Ovary (tissue), 10 donors: ENCODE measurements at places on chromosomes 2 and 18. TPM values are rescaled to one million over a fixed set of nuclear protein-coding genes. Genes with fewer than 3 reads are reported as not detected.

GRCh38 chr2:34401186-34401585, 802.1 kb upstream of the FAM98A start:
- no peak for DNase-seq

GRCh38 chr2:177622521-177622920, 229.9 kb downstream of the AGPS start:
- no peak for DNase-seq

DNA sequence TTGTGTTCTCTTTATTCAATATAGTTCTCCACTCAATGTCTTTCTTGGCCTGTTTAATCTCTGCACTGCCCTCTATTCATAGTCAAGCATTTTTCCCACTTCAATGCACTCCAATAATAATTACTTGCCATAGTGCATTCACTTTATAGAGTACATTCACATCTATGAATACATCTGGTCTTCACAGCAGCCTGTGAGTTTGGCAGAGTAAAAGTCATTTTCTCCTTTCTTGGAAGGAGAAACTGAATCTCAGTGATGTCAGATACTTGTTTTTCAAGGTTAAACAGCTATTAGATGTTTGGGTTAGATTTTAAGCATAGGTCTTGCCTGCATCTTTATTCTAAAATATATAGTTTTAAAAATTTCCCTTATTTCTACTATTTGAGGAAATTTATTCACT, 373.2 kb downstream of the TRIB2 start:
- DNase-seq: no peak

GRCh38 chr18:34085140-34085739, 139.5 kb downstream of the NOL4 start:
- no peak for DNase-seq

DNA sequence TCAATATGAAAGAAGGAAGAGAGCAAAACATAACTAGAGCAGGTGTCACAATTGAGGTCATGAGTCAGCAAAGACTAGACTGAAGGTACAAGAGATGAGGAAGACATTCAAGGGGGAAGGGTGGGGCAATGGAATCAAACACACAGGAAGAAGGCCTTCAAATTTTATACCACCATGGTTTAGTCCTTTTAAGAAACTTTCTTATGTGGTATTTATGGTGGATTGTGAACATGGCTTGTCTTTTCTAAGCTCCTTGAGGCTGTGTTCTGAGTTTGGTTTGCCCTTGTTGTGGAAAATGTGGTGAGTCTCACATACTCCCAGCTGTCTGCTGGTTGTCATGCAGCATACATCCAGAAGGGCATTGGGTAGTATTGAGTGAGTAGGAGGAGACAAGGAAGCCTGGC, 62.1 kb downstream of the NABP1 start:
- DNase-seq: no peak

- DNase-seq: no peak
Observed at GRCh38 chr2:68135448-68136320, 22.0 kb upstream of the PNO1 start.

DNA sequence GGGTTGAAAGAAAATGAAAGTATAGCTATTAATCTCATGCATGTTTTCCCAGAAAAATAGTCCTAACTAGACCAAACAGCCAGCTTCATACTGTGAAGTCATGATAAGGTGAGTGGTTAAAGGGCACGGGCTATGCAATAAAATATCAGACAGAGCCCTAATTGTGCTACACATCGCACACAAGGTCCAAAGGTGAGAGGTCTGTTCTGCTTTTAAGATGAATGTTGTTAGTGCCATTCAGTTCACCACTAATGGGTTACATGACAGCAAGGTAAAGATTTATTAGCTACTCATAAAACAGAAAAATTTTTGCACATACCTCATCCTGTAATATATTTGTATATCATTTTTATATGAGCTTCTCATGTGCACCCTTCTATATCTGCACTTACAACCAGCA, 105.0 kb upstream of the STK17B start:
- DNase-seq: no peak

GRCh38 chr2:227401550-227401949, 13.8 kb upstream of the SCYGR1 start:
- DNase-seq: no peak

DNA sequence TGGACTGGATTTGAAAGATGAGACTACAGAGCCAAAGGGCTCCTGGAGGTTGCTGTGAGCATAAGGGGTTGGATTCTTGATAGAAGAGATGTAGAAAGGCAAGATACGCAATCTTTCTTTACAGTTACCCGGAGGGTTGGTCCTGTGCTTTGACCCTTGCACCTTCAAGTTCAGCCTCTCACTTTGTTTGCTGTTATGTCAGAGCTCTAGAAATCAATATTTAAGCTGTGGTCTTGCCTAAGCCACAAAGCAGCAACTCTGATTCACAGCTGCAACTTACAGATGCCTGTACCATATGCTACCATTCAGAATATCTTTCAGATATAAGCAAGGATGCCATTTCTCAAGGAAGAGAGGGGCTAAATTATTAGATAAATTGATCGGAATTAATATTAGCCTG, 943.1 kb upstream of the LRRTM1 start:
- DNase-seq: no peak

GRCh38 chr2:850429-850828, 100.2 kb upstream of the SNTG2 start:
- no peak for DNase-seq

The VWA3B gene
- 0.82 TPM for polyA plus RNA-seq
